ENCODE measurements at places on chromosomes 7 and 10.

DNA sequence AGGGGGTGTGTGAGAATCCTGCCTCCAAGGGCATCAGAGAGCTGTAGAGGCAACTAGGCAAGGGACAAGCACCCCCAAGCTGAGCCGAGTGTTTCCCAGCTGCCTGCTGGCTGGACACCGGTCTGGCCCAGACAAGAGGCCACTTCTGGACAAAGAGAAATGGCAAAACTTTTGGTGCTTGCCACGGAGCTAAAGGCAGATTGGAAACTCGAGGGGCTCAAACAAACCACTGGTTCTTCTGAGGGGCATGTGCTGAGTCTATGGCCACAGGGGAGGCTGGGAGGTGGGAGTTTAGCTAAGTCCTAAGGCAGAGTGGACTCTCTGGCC is 66.5 kb upstream of the INPP5A start:
- DNase-seq, result no peak

DNA sequence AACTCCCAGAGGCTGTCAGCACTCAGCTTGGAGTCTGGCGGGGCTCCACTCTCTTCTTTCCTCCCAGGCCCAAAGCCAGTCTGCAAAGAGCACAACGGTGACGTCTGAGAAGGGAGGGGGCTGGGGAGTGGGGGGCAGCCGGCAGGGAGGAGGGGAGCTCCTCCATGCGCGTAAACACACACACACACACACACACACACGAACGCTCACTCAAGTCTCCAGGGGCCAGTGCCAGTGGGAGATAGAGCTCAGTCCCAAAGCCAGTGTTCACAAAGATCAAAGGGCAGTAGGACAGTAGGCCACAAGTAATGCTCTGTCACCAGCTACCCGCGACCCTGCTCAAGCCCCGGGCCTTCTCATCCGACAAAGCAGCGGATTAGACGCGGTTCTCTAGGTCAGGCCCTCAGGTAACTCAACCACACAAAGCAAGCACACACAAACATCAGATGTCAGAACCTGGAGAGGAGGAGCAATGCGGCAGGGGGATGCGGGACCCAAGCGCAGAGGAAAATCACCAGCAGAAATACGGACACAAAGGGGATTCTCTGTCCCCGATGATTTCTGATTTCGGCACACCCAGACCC is 19.9 kb downstream of the TCAF1 start:
- peak; percentile 95 for DNase-seq

DNA sequence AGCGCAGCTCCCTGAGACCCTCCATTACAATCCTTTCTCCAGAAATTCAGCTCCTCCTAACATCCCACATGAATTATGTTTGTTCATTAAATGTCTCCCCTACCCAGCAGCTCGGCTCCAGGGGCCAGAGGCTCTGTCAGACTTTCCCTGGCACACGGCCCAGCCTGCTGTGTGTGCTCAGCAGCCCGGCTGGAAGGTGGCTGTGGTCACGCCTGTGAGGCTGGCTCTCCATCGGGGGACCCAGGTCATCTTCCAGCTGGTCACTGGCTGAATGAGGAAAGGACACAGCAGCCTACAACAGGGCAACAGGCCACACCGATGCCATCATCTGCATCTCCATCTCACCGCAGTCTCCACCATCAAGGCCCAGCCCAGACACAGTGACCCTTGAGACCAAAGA is 219.8 kb downstream of the MAD1L1 start:
- peak; percentile 86 for DNase-seq

GRCh38 chr10:127193125-127193524 is 3.3 kb downstream of the INSYN2A start:
- DNase-seq, result no peak

Measured in muscle of leg (tissue), 16 donors.